ENCODE measurements at places on chromosomes 13 and 19. TPM values are rescaled to one million over a fixed set of nuclear protein-coding genes. Genes with fewer than 3 reads are reported as not detected.

The ARGLU1 gene
- 92.7 TPM for total RNA-seq

The URAD gene
- total RNA-seq, result not detected

- peaks cover 40% of the 10 kb centered on the region for H3K4me1 ChIP-seq
- no peaks in the 10 kb centered on the region for H3K36me3 ChIP-seq
- no peak overlapping the region for H3K4me3 ChIP-seq
These were observed 27.1 kb upstream of the DOCK9 start for GRCh38 chr13:99004978-99005377.

GRCh38 chr13:106883976-106884375, 316.0 kb upstream of the ARGLU1 start:
- no peak for DNase-seq
- H3K27ac ChIP-seq, result no peak overlapping the region
- no peaks in the 10 kb centered on the region for H3K27me3 ChIP-seq
- no peak overlapping the region for H3K4me3 ChIP-seq

The KLF12 gene
- total RNA-seq, result 23.3 TPM

- no peaks in the 10 kb centered on the region for H3K4me1 ChIP-seq
- H3K4me3 ChIP-seq, result no peak overlapping the region
These were observed 166.9 kb downstream of the DLEU7 start for GRCh38 chr13:50676602-50677001.

DNA sequence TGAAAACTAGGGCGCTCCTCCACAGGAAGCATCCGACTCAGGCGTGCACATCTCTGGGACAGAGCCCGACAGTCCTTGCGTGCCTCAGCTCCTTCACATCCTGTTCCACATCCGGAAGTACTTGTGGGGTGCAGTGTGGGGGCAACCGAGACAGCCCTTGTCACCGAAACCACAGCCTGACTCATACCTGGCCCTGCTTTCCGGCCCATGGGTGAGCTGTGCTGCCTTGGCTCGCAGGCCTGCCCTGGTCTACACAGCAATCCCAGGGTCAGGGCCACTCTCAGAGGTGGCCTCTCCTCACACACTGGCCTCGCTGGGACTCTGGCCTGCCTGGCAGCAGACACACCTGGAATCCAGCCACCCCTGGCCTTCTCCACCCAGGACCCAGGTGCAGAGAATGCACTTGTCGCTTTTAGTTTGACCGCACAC, 100.4 kb downstream of the STK24 start:
- H3K36me3 ChIP-seq, result peaks cover 71% of the 10 kb centered on the region
- peak overlapping the region; percentile 92 for H3K27ac ChIP-seq
- no peaks in the 10 kb centered on the region for H3K27me3 ChIP-seq
- H3K4me1 ChIP-seq, result peaks cover 63% of the 10 kb centered on the region
- peak; percentile 87 for DNase-seq
- peak overlapping the region; percentile 72 for H3K4me3 ChIP-seq

GRCh38 chr13:19658831-19659230, 25.4 kb downstream of the MPHOSPH8 start:
- H3K27me3 ChIP-seq, result no peaks in the 10 kb centered on the region
- no peak for DNase-seq
- H3K4me3 ChIP-seq, result no peak overlapping the region
- peaks cover 58% of the 10 kb centered on the region for H3K36me3 ChIP-seq

DNA sequence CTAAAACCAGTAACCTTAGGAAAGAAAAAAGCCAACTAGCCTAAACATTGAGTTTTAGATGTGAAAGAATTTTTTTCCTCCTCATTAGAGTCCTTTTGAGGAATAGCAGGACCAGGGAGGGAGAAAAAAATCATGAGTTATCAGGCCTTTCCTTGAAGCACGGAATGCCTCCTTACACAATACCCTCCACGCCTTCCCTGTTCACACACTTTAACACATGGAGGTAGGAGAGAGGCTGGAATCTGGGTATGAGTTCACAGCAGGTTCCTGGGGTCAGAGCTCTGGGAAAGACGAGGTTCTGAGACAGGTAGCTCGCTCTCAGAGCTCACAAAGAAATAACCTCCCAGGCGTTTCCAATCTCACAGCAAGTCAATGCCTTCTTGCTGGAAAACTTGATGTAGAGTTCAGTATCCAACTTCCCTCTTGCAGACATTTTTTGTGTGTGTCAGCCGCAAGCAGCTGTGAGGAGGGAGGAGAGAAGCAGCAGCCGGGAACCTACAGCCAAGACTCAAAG, 716 bp downstream of the ZNF573 start:
- no peak for DNase-seq
- no peaks in the 10 kb centered on the region for H3K27me3 ChIP-seq
- H3K4me1 ChIP-seq, result peaks cover 11% of the 10 kb centered on the region
- peak overlapping the region; percentile 96 for H3K4me3 ChIP-seq

DNA sequence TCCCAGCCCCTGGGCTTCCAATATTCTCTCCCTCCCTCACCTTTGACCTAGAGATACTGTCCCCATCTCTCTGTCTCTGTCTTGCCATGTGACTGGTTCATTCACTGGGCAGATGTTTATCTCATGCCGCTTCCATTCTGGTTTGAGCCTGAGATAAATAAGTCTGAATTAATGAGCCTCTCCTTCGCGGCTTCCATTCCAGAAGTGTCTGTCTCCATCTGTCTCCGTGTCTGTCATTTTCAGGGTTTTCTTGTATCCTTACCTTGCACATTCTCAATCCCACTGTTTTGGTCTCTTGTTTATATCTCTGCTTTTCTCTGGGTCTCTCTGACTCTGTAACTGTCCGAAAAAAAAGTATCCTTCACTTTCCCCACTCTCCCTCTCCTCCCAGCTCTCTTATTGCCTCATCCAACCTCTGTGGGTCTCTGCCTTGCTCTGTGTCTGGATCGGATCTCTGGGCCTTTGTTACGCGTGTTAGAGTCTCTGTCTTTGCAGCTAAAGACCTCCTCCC, 4.3 kb downstream of the SPHK2 start:
- H3K27ac ChIP-seq, result peak overlapping the region; percentile 97
- H3K27me3 ChIP-seq, result no peaks in the 10 kb centered on the region
- H3K4me1 ChIP-seq, result peaks cover 37% of the 10 kb centered on the region
- H3K36me3 ChIP-seq, result peaks cover 29% of the 10 kb centered on the region
- no peak for DNase-seq

GRCh38 chr13:80444240-80445015, 103.5 kb upstream of the SPRY2 start:
- no peaks in the 10 kb centered on the region for H3K36me3 ChIP-seq
- peaks cover 2% of the 10 kb centered on the region for H3K27me3 ChIP-seq
- no peak overlapping the region for H3K27ac ChIP-seq

DNA sequence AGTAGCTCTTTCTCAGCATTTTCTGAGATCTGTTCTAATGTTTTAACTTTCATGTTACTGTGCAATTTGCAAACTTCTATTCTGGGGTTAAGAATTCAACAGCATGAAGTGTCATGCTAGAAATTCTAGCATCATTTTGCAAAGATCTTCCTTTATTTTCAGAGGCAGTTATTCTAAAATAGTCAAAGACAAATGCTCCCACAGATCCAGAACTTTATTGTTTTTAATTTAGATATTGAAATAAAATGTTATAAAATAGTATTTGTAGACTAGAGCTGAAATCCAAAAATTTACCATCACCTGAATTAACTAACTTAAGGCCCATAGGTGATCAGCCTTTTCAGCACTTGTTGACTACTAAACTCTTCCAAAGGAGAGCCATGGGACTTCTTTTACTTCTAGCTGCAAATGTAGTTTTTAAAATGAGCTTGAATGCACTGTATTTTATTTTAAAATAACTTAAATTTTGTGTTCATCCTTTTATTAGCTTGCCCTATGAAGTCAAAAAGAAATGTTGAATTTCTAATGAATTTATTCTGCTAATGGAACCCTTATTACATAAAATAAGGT, 3.2 kb downstream of the MAB21L1 start:
- no peak overlapping the region for H3K27ac ChIP-seq
- peaks cover 17% of the 10 kb centered on the region for H3K4me1 ChIP-seq
- peaks cover 79% of the 10 kb centered on the region for H3K27me3 ChIP-seq
- H3K36me3 ChIP-seq, result peaks cover 2% of the 10 kb centered on the region
- DNase-seq, result no peak

GRCh38 chr13:62280590-62280989, 864.9 kb upstream of the PCDH20 start:
- H3K36me3 ChIP-seq, result no peaks in the 10 kb centered on the region
- no peak for DNase-seq

The TNFSF13B gene
- 1.1 TPM for total RNA-seq

- DNase-seq, result peak; percentile 62
- H3K27me3 ChIP-seq, result peaks cover 32% of the 10 kb centered on the region
- no peak overlapping the region for H3K27ac ChIP-seq
- peaks cover 16% of the 10 kb centered on the region for H3K4me1 ChIP-seq
- no peaks in the 10 kb centered on the region for H3K36me3 ChIP-seq
These were observed 8.2 kb upstream of the MEIS3 start for GRCh38 chr19:47427241-47428176.

DNA sequence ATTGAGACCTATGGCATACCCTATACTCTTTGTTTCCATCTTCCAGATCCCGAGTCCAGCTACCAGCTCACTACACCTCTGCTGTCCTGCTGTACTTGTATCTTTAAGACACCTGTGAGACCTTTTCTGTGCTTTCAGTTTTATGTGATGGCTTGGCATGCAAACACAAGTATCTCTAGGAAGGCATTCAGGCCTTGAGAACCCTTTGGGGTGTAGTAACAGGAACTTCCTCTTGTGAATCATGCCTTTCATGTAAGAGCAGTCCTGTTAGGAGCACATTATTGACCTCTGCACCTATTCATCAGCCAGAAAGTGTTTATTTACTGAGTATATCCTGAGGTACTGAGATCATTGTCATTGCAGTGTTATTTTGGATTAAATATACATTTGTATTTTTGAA, 87.0 kb upstream of the HTR2A start:
- DNase-seq, result no peak
- H3K4me1 ChIP-seq, result peaks cover 3% of the 10 kb centered on the region
- no peaks in the 10 kb centered on the region for H3K36me3 ChIP-seq

The ZNF534 gene
- total RNA-seq, result not detected

- no peaks in the 10 kb centered on the region for H3K36me3 ChIP-seq
- H3K27ac ChIP-seq, result no peak overlapping the region
- peaks cover 51% of the 10 kb centered on the region for H3K27me3 ChIP-seq
- no peak for DNase-seq
These were observed 5.4 kb downstream of the COL4A2 start for GRCh38 chr13:110312339-110313031.

The ZNF569 gene
- total RNA-seq, result 3.8 TPM

- H3K27ac ChIP-seq, result peak overlapping the region; percentile 62
- peaks cover 7% of the 10 kb centered on the region for H3K4me1 ChIP-seq
- H3K27me3 ChIP-seq, result peaks cover 7% of the 10 kb centered on the region
- H3K4me3 ChIP-seq, result no peak overlapping the region
- DNase-seq, result peak; percentile 60
These were observed 3.7 kb upstream of the SPIB start for GRCh38 chr19:50414864-50415660.

DNA sequence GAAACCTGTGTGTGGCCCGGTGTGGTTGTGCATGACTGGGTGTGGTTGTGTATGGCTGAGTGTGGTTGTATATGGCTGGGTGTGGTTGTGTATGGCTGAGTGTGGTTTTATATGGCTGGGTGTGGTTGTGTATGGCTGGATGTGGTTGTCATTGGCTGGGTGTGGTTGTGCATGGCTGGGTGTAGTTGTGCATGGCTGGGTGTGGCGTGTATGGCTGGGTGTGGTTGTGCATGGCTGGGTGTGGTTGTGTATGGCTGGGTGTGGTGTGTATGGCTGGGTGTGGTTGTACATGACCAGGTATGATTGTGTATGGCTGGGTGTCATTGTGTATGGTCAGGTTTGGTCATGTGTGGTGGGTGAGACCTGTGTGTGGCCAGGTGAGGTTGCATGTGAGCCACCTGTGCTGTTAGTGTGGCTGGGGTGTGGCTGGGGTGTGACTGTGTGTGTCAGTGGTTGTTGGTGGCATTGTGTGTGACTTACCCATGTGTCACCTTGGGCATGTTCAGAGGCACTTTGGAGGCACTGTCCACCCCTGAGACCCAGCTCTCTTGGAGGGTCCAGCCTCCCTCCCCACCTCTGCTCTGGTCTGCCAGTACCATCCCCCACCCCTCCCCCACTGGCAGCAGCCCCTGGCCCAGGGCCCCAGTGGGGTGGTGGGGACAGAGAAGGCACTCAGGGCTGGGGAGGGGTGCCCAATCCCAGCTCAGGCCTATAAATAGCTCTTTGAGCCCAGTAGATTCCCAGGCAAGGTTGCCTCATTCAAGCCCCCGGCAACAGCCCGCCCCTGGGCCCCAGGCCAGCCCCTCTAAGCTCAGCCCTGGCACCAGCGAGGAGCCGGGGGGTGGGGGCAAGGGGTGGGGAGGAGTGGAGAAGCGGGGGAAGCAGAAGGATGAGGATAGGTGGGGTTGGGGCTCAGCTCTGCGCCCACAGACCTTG, 3.9 kb upstream of the NCAN start:
- H3K36me3 ChIP-seq, result peaks cover 3% of the 10 kb centered on the region
- no peak for DNase-seq

- no peak overlapping the region for H3K4me3 ChIP-seq
- H3K27ac ChIP-seq, result no peak overlapping the region
- H3K4me1 ChIP-seq, result no peaks in the 10 kb centered on the region
- no peaks in the 10 kb centered on the region for H3K27me3 ChIP-seq
These were observed 14.5 kb upstream of the IGSF23 start for GRCh38 chr19:44598880-44599279.

The LILRB1 gene
- not detected for total RNA-seq

The CCNA1 gene
- 4.3 TPM for total RNA-seq

DNA sequence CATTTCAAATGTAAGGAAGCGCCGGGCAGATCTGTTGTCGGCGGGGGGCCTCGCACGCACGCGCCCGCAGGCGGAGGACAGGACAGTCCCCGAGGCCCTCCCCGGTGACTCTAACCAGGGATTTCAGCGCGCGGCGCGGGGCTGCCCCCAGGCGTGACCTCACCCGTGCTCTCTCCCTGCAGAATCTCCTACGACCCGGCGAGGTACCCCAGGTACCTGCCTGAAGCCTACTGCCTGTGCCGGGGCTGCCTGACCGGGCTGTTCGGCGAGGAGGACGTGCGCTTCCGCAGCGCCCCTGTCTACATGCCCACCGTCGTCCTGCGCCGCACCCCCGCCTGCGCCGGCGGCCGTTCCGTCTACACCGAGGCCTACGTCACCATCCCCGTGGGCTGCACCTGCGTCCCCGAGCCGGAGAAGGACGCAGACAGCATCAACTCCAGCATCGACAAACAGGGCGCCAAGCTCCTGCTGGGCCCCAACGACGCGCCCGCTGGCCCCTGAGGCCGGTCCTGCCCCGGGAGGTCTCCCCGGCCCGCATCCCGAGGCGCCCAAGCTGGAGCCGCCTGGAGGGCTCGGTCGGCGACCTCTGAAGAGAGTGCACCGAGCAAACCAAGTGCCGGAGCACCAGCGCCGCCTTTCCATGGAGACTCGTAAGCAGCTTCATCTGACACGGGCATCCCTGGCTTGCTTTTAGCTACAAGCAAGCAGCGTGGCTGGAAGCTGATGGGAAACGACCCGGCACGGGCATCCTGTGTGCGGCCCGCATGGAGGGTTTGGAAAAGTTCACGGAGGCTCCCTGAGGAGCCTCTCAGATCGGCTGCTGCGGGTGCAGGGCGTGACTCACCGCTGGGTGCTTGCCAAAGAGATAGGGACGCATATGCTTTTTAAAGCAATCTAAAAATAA, 18.2 kb downstream of the IL17D start:
- peak overlapping the region; percentile 39 for H3K4me3 ChIP-seq
- H3K27ac ChIP-seq, result no peak overlapping the region
- DNase-seq, result no peak
- no peaks in the 10 kb centered on the region for H3K36me3 ChIP-seq

The ZNF708 gene
- 11.0 TPM for total RNA-seq

The LHB gene
- not detected for total RNA-seq

- peaks cover 24% of the 10 kb centered on the region for H3K27me3 ChIP-seq
- H3K36me3 ChIP-seq, result no peaks in the 10 kb centered on the region
- H3K4me1 ChIP-seq, result no peaks in the 10 kb centered on the region
- H3K27ac ChIP-seq, result no peak overlapping the region
- H3K4me3 ChIP-seq, result no peak overlapping the region
These were observed 10.0 kb downstream of the ATP7B start for GRCh38 chr13:52001120-52001731.

Measured in activated T-helper 2 cell treated with anti-CD3 and anti-CD28 coated beads, Interferon-gamma antibody, Interleukin-2, Interleukin-4, amounts not matched to agents 10 μg/mL and 5 μg/mL and 100 μg/mL, durations not matched to agents 14 hours and 24 hours and 36 hours (primary cell).